ENCODE measurements at places on chromosomes 3 and 15.

- DNase-seq: no peak
- no peak overlapping the region for H3K27ac ChIP-seq
- H3K4me3 ChIP-seq: no peak overlapping the region
- H3K36me3 ChIP-seq: no peaks in the 10 kb centered on the region
Measured at GRCh38 chr3:190036631-190037030, 84.1 kb downstream of the P3H2 start.

DNA sequence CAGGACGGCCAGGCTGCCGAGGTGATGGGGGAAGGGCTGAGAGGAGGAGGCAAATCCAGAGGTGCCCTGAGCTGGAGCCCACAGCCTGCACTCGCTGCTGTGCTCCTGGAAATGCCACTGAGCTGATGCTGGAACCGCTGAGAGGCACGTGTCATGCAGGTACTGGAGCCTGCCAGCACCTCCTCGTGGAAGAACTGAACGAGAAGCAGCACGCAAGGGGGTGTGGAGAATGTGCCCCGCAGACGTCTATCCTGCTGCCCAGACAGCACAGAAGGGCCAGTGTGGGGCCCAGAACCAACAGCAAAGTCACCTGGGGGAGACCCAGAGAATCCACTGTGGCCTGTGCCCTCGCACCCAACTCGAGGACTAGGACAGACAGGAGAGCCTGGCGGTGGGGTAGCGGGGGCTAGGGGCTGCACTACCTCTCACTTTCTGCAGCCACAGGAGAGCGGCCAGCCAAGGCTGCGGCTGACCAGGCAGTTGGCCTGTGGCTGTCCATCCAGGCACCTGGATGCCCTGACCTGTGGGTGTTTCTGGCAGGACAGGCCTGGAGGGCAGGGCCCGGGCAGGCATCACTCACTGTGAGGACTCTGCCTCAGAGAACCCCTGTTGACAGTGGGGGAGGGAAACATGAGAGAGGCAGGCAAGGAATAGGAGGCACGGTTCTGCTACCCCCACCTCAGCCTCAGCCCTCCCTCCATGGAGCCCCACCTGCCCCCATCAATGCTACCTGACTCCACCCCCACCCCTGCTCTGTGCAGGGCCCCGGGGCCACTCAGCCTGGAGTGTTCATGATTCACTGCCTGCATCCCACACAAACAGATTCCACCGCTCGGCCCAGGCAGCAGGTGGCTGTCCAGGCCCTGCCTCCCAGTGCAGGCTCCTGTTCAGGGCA lies 213.1 kb downstream of the TBC1D2B start:
- DNase-seq: peak; percentile 38
- H3K4me3 ChIP-seq: no peak overlapping the region
- H3K4me1 ChIP-seq: no peaks in the 10 kb centered on the region
- no peaks in the 10 kb centered on the region for H3K27me3 ChIP-seq
- no peaks in the 10 kb centered on the region for H3K36me3 ChIP-seq
- H3K27ac ChIP-seq: no peak overlapping the region

GRCh38 chr3:160480931-160481330 lies 31.3 kb upstream of the TRIM59 start:
- H3K27ac ChIP-seq: no peak overlapping the region
- no peaks in the 10 kb centered on the region for H3K27me3 ChIP-seq
- no peak overlapping the region for H3K4me3 ChIP-seq
- DNase-seq: no peak
- H3K4me1 ChIP-seq: no peaks in the 10 kb centered on the region
- no peaks in the 10 kb centered on the region for H3K36me3 ChIP-seq

DNA sequence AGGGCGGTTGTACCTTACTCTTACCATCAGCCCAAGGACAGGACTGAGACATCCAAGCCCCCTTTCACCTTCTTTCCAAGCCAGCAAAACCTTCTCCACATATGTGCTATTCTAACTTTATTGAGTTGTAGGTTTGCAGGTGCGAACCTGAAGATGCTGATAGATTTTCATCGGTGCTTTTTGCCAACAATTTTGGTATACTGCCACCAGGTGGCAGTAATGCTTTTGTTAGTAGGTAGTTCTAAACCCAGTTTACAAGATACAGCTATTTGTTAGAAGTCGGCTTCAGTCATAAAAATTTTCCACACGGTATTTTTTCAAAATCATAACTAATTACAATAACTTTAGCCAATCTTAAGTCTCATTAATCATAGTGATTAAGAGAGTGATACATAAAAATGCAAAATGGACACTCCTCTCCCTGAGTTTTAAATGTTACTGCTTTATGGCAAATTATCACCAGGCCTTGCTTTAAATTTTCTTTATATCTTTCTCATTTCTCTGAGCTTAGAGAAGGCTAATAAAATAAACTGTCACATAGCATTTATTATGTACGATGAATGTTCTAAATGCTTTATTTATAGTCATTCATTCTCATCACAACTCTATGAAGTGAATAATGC lies 636 bp downstream of the TBC1D21 start:
- H3K27me3 ChIP-seq: no peaks in the 10 kb centered on the region
- H3K36me3 ChIP-seq: no peaks in the 10 kb centered on the region
- DNase-seq: peak; percentile 82
- H3K4me3 ChIP-seq: no peak overlapping the region
- H3K4me1 ChIP-seq: no peaks in the 10 kb centered on the region

DNA sequence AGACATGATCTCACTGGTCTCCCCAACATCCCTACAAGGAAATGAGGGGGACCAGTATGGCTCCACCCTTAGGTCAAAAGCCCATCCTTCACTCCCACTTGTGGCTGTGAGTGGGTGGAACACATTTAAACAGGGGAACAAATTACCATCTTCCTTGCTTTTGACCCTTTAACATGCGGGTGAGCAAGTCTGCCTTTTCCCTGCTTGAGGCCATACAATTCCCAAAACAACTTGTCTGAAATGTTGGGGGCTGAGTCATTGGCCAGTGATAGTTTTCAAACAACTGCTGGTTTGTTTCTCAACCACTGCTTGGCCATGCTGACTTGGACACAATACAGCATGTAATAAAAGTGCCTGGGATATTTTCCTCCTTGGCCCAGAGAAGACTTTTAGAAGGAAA lies 39.6 kb downstream of the COL8A1 start:
- no peak overlapping the region for H3K27ac ChIP-seq
- H3K4me1 ChIP-seq: no peaks in the 10 kb centered on the region
- no peak overlapping the region for H3K4me3 ChIP-seq
- H3K36me3 ChIP-seq: no peaks in the 10 kb centered on the region
- DNase-seq: no peak

DNA sequence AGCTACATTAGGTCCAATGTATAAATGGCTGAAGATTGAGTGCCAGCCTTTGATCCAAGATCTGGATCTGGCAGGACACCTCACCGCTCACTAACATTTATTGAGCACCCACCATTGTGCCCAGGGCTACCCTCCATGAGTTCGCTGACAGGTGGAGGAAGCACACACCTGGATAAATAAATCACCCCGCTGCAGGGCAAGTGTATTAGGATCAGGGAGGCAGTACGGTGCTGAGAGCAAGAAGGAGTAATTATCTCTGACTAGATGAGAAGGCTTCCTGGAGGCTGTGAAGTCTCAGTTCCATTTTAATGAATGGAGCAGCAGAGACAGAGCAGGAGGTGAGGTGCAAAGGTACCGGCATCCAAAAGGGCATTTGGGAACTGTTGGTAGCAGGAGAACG lies 104.1 kb downstream of the LIPC start:
- H3K4me3 ChIP-seq: no peak overlapping the region
- no peaks in the 10 kb centered on the region for H3K36me3 ChIP-seq
- DNase-seq: no peak
- no peaks in the 10 kb centered on the region for H3K4me1 ChIP-seq
- H3K27me3 ChIP-seq: no peaks in the 10 kb centered on the region

DNA sequence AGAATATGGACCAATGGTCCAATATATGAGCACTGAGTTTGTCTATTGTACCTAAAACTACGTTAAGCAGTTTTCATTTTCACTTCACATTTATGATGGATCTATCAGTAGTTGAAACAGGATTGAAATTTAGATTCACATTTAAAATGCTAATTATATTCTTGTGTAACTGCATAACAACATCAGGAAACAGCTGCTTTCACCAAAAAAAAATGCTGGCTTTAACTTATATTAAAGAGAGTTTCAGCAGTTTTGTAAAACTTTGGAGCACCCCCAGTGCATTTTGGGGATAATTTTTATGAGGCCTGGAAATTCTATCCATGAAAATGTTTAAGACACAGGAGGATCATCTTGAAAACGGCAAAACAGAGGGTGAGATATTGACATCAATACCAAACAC lies 142.8 kb upstream of the ROBO2 start:
- DNase-seq: no peak
- H3K27me3 ChIP-seq: no peaks in the 10 kb centered on the region
- no peak overlapping the region for H3K4me3 ChIP-seq
- no peaks in the 10 kb centered on the region for H3K36me3 ChIP-seq

DNA sequence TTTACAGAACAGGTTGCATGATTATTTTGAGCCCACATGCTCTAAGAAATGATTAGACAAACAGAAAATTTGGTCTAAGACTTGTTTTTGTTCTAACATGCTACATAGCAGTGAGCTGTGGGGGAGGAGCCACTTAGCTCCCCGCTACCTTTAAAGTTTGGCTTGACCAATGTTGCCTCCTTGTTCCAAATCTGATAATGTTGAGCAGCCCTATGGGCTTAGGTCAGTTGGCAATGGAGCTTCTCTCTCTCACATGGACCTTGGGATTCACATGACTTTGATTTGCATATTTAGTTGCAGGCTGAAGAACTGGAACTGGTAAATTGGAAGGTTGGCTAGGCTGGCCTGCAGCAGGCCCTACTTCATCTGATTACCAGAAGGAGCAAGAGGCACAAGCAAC lies 116.4 kb downstream of the EBLN2 start:
- DNase-seq: no peak
- no peaks in the 10 kb centered on the region for H3K36me3 ChIP-seq
- H3K27me3 ChIP-seq: no peaks in the 10 kb centered on the region
- no peak overlapping the region for H3K27ac ChIP-seq
- peaks cover 10% of the 10 kb centered on the region for H3K4me1 ChIP-seq

DNA sequence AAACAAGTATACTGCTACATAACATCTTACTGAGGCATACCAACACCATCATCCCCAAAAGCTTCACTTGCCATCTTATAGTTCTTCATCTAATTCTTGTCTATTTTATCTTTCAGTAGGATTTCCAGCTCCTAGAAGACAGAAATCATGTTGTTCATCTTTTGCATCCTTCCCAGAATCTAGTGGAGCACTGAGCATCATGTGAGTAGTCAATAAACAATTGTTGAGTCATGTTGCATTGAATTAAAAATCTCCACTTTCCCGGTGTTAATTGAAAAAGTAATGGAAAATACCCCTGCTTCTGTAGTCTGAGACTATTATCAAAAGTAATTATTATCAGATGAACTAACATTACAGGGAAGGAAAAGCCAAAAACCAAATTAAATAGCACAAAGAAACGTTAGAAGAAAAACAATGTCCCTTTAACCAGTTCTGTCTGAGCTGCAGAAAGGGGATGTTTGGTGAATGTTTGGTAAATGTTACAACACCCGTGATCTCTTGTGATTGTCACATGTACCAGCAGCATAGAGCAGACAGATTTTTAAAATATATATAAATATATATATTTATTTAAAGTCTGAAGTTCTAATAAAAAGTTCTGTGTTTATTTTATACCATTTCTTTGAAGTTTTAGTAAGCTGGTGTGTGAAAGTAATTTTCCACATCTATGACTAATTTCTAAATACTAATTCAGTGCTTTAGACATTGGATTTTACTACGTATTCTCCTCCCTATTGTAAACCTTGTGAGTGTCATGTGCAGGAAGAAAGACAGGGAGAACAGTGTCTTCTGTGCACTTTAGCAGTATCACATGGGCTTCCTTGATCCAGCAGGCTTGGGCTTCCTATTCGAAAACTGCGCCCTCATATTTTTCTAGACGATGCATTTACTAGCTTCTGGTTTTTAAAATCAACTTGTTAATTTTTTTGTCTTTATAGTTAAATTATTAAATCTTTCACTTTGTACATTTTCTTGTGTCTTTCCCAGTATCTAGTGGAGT lies 85.6 kb downstream of the RAP2B start:
- DNase-seq: no peak
- H3K4me1 ChIP-seq: no peaks in the 10 kb centered on the region
- no peak overlapping the region for H3K27ac ChIP-seq
- H3K27me3 ChIP-seq: no peaks in the 10 kb centered on the region
- no peak overlapping the region for H3K4me3 ChIP-seq
- H3K36me3 ChIP-seq: no peaks in the 10 kb centered on the region

DNA sequence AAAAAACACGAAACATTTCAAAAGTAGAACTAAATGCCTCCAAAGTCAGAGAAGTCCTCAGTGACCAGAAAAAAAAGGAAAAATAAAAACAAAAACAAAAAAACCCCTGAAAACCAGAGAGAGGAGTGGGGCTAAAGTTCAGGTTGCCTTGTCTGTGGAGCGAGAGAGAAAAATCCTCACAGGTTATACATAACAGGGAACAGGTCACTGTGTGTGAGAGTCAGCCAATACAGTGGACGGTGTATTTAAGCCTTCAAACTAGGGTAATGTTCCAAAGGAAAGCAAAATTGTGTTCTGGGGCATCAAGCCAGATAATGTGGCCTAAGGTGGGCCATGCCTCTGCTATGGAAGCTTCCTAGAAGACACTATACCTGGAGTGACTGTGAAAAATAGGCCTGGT lies 216.1 kb upstream of the SUCLG2 start:
- no peak overlapping the region for H3K4me3 ChIP-seq
- H3K27me3 ChIP-seq: no peaks in the 10 kb centered on the region
- H3K36me3 ChIP-seq: no peaks in the 10 kb centered on the region
- DNase-seq: no peak
- no peaks in the 10 kb centered on the region for H3K4me1 ChIP-seq

DNA sequence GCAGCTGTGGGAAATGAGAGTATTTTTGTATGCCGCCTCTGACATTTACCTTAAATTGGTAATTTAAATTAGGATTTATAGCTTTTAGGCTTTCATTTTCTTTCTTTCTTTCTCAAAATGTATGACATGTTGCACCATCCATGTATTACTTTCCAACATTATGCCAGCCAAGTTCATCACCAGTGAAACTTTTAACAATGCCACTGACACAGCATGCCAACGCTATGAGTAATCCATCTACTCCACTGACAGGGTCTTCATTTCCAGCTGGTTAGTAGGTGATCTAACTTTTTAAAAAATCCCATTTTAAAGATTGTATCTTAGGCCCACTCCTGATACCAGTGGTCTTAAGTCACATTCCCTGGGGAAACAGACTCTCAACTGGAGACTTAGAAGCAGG lies 21.8 kb upstream of the CLDN16 start:
- H3K4me3 ChIP-seq: no peak overlapping the region
- H3K36me3 ChIP-seq: no peaks in the 10 kb centered on the region
- H3K4me1 ChIP-seq: peaks cover 8% of the 10 kb centered on the region
- no peaks in the 10 kb centered on the region for H3K27me3 ChIP-seq
- no peak for DNase-seq

DNA sequence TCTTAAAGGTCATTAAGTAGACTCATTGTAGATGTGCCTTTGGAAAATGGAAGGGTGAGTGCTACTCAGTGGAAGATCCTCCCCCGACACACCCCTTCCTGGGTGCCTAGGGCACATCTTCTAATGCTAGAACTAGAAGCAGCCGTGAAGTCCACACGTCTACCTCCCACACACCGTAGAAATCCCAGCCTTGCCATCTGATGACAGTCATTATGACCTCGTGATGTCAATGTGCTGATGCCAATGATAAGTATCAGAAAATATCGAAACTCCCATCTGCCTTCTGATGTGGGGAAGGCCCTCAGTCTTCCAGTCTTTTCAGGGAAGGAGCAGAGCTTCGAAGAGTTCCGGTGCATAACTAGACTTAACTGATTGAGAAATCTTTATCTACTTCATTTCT lies 282.1 kb upstream of the ROPN1 start:
- no peak overlapping the region for H3K4me3 ChIP-seq
- no peak for DNase-seq
- no peak overlapping the region for H3K27ac ChIP-seq
- no peaks in the 10 kb centered on the region for H3K36me3 ChIP-seq
